ENCODE measurements at places on chromosomes 1 and 21. TPM values are rescaled to one million over a fixed set of nuclear protein-coding genes. Genes with fewer than 3 reads are reported as not detected.

Gene GJA5
- not detected for total RNA-seq

Gene SAMD11
- total RNA-seq: not detected

- DNase-seq: peak; percentile 58
These were observed 1.2 kb upstream of the PTTG1IP start for GRCh38 chr21:44874497-44875315.

DNA sequence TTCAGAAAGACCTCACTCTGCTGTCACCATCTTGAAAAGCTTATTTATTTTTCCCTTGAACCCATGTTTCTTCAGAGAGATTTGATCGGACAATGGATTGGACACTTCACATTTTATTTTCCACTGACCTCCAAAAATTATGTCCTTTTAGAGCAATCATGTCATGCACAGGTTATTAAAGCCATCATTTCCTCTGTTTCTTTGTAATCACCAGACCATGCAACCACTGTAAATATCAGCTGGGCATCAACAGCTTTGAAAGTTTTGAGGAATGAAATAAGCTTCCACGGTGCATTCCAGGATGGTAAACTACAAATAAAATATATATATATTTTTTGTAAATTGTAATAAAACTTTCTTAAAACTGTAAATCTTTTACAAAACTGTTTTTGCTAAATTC, 144.1 kb upstream of the ADAMTS5 start:
- DNase-seq: no peak

GRCh38 chr1:111234866-111235265, 7.4 kb downstream of the CHI3L2 start:
- DNase-seq: no peak
